Karpas-422 (cell line): ENCODE measurements at places on chromosomes 4 and X.

DNA sequence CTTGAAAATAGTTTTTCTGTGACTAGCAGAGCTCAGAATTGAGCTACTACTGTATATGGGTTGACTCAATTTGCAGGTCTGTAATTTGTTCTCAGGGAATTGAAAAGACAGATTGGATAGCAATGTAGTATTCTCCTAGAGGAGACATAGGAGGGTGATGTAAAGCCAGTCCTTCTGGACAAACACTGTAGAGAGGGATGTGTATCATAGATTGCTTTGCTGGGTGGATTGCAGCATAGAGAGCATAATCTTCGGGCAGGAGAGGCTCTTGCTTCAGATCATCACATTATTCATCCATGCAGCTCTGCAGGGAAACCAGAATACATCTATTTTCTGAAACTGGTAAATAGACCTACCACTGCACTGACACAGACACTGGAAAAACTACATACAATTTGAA is 1110.5 kb downstream of the RAPGEF2 start:
- no peak for DNase-seq
- H3K36me3 ChIP-seq, result no peaks in the 10 kb centered on the region
- H3K27ac ChIP-seq, result no peak overlapping the region
- no peak overlapping the region for H3K4me3 ChIP-seq

DNA sequence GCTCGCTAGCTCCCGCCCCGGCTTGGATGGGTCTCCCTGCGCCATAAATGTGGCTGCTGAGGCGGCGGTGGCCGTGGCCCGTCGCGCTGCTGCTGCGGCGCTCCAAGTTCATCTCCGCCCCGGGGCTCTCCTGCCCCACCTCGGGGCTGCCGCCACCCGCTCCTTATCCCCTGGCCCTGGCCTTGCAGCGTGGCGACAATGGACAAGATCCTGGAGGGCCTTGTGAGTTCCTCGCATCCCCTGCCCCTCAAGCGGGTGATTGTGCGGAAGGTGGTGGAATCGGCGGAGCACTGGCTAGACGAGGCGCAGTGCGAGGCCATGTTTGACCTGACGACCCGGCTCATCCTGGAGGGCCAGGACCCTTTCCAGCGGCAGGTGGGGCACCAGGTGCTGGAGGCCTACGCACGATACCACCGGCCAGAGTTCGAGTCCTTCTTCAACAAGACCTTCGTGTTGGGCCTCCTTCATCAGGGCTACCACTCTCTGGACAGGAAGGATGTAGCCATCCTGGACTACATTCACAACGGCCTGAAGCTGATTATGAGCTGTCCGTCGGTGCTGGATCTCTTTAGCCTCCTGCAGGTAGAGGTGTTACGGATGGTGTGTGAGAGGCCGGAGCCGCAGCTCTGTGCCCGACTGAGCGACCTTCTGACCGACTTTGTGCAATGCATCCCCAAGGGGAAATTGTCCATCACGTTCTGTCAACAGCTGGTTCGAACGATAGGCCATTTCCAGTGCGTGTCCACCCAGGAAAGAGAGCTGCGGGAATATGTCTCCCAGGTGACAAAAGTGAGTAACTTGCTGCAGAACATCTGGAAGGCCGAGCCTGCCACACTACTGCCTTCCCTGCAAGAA is 763 bp downstream of the USP38 start:
- DNase-seq, result peak; percentile 75
- peaks cover 14% of the 10 kb centered on the region; the same call in 1 of the 2 replicates for H3K36me3 ChIP-seq

- H3K27me3 ChIP-seq, result no peaks in the 10 kb centered on the region
- no peak for DNase-seq
These were observed 63.5 kb downstream of the GEMIN8 start for GRCh38 chrX:13966071-13966792.

DNA sequence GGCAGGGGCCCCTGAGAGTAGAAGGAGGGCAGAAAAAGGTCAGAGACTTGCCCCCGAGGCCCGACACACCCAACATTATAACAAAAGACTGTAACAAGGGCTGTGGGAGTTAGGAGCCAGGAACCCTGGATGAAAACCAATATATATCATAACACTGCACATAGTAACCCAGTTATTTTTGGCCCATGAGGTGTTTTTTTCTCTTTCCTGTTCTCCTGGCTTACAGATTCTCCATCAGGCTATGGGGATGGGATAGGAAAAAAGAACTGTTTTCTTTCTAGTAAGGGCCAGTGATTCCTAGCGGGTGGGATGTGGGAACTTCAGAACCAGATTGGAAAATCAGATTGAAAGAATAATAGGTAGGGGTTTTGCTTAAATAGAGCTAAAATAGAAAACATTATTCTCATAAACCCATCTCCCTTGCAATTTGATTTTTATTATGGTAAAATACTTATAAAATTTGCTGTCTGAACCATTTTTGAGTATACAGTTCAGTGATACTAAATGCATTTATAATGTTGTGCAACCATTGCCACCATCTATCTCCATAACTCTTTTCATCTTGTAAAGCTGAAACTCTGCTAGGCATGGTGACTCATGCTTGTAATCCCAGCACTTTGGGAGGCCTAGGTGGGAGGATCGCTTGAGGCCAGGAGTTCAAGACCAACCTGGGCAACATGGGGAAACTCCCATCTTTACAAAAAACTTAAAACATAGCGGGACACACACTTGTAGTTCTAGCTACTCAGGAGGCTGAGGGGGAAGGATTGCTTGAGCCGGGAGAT is 33.5 kb downstream of the SNX25 start:
- 0 out of 2 replicates have a peak, but pooled peaks cover 2% of the 10 kb centered on the region for H3K36me3 ChIP-seq
- H3K4me3 ChIP-seq, result no peak overlapping the region
- no peak for DNase-seq
- no peaks in the 10 kb centered on the region for H3K27me3 ChIP-seq
- H3K4me1 ChIP-seq, result peaks cover 23% of the 10 kb centered on the region

DNA sequence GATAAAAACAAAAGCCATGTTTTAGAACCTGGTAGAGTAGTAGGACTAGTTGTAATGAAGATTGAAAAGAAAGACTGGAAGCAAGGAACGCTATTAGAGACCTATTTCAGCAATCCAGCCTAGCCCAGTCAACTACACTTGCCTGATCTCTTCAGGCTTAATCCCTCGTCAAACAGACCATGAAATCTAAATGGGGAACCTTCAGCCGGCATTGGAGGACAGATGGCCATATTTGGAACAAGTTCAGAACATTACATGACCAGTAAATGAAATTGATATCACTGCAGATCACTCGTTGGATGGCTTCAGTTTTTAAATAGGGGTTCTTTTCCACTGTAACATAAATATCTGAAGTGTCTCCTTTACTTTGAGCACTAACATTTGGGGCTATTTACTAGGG is 84.8 kb upstream of the WDR44 start:
- H3K27me3 ChIP-seq, result 0 out of 2 replicates have a peak, but pooled peaks cover 3% of the 10 kb centered on the region
- H3K4me1 ChIP-seq, result no peaks in the 10 kb centered on the region
- H3K4me3 ChIP-seq, result no peak overlapping the region
- no peak for DNase-seq
- H3K36me3 ChIP-seq, result no peaks in the 10 kb centered on the region

- H3K4me1 ChIP-seq, result no peaks in the 10 kb centered on the region
- no peak overlapping the region for H3K4me3 ChIP-seq
- DNase-seq, result no peak
These were observed 8.7 kb downstream of the GASK1B start for GRCh38 chr4:158163941-158164767.

- peaks cover 28% of the 10 kb centered on the region for H3K36me3 ChIP-seq
- H3K4me3 ChIP-seq, result no peak overlapping the region
- H3K27ac ChIP-seq, result no peak overlapping the region
- no peak for DNase-seq
- H3K27me3 ChIP-seq, result no peaks in the 10 kb centered on the region
- no peaks in the 10 kb centered on the region for H3K4me1 ChIP-seq
These were observed 24.5 kb downstream of the ZNF41 start for GRCh38 chrX:47458528-47458927.

DNA sequence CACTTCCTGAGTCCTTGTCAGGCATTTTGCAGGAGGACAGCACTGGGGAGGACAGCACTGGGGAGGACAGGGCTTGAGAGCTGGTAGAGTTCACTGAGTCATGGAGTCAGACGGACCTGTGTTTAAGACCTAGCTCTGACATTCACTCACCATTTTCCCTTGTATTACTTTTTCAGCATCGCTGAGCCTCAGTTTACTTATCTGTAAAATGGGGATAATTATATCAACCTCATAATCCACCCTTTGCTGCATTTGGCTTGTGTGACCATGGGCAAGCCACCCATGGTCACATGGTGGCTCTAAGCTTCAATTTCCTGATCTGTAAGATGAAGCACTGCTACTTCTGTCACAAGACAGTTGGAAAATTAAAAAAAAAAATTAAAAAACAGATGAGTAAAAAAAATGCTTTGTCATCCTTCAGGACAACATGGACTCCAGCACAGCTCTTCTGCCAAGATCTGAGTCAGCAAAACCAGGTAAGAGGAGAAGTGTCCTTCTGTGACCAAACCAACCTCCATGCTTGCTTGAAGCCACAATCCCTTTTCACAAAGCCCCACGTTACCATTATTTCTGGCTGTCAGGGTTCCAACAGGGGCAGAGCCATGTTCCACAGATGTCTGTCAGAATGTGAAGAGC is 275.5 kb downstream of the RAB28 start:
- H3K36me3 ChIP-seq, result no peaks in the 10 kb centered on the region
- H3K27me3 ChIP-seq, result no peaks in the 10 kb centered on the region
- H3K4me1 ChIP-seq, result peaks cover 24% of the 10 kb centered on the region
- no peak for DNase-seq
- no peak overlapping the region for H3K4me3 ChIP-seq

DNA sequence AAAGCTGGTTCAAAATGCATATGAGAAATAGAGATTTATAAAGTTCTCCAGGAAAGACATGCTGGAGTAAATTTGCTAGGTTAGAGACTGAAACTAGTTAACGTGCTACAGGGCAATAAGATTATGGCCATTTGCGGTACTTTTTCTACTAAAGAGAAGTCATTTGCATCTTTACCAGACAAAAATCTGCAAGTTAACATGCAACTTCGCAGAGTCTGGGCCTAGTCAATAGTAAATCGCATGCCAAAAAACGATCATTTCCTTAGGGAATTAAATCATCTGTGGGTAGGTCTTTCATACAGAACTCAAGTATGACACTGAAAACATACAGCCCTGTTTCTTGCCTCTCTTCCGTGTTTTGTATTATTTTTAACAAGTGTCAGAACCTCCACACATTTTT is 32.8 kb upstream of the REST start:
- no peak overlapping the region for H3K4me3 ChIP-seq
- peaks cover 3% of the 10 kb centered on the region; the same call in 1 of the 2 replicates for H3K4me1 ChIP-seq
- DNase-seq, result no peak
- 0 out of 2 replicates have a peak, but pooled peaks cover 3% of the 10 kb centered on the region for H3K27me3 ChIP-seq

DNA sequence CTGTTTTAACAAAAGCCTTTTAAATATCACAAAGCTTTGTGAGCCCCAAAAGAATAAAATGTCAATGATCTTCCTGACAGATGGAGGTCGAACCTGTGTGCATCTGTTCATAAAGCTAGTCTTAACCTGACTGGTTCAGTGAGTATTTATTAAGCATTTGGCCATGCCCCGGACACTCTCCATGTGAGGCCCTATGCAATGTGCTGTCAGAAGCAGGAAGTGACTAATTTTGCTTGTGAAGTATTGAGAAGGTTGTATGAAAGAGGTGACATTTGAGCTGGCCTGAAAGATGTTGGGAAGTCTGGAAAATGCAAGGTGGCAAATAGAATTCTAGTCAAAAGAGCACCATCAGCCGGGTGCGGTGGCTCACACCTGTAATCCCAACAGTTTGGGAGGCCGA is 171.4 kb downstream of the MSL3 start:
- H3K36me3 ChIP-seq, result no peaks in the 10 kb centered on the region
- no peak overlapping the region for H3K4me3 ChIP-seq
- no peaks in the 10 kb centered on the region for H3K27me3 ChIP-seq
- no peaks in the 10 kb centered on the region for H3K4me1 ChIP-seq

DNA sequence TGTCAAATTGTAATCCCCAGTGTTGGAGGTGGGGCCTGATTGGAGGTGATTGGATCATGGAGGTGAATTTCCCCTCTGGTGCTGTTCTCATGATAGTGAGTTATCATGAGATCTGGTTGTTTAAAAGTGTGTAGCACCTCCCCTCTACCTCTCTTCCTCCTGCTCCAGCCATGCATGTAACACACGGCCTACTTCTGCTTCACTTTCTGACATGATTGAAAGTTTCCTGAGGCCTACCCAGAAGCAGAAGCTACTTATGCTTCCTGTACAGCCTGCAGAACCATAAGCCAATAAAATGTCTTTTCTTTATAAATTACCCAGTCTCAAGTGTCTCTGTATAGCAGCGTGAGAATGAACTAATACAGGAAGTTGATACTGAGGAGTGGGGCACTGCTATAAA is 61.7 kb upstream of the DDX60 start:
- H3K4me1 ChIP-seq, result no peaks in the 10 kb centered on the region
- 0 out of 2 replicates have a peak, but pooled peaks cover 3% of the 10 kb centered on the region for H3K36me3 ChIP-seq
- H3K27ac ChIP-seq, result no peak overlapping the region
- DNase-seq, result no peak
- no peak overlapping the region for H3K4me3 ChIP-seq
- no peaks in the 10 kb centered on the region for H3K27me3 ChIP-seq

DNA sequence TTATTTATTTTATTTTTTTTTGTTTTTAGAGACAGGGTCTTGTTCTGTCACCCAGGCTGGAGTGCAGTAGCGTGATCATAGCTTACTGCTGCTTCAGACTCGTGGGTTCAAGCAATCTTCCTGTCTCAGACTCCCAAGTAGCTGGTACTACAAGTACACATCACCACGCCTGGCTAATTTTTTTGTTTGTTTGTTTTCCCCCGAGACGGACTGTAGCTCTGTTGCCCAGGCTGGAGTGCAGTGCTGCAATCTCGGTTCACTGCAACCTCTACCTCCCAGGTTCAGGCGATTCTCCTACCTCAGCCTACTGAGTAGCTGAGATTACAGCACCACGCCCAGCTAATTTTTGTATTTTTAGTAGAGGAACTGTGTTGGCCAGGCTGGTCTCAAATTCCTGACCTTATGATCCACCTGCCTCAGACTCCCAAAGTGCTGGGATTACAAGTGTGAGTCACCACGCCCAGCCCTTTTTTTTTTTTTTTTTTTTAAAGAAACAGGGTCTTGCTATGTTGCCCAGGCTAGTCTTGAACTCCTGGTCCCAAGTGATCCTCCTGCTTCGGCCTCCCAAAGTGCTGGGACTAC is 32.2 kb downstream of the COPS4 start:
- no peaks in the 10 kb centered on the region for H3K4me1 ChIP-seq
- H3K27ac ChIP-seq, result no peak overlapping the region
- DNase-seq, result no peak

- no peaks in the 10 kb centered on the region; the same call in 1 of the 2 replicates for H3K4me1 ChIP-seq
- H3K36me3 ChIP-seq, result no peaks in the 10 kb centered on the region
These were observed 8.3 kb downstream of the IL21 start for GRCh38 chr4:122612540-122612939.

DNA sequence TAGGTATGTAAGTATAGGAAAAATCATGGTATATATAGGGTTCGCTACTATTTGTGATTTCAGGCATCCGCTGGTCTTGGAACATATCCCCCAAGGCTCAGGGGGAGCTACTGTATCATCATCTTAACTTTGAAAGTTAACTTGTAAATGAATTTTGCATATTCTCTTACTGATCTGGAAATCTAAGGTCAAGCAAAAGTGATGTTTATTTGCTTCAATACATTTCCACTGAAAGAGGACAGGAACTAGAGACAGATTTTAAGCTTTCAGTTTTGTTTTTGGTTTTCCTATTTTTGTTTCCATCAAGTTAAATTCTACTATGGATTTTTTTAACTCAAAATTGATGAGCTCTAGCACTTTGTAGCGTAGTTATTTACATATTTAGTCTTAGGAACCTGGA is 56.2 kb downstream of the NAF1 start:
- no peak overlapping the region for H3K27ac ChIP-seq
- no peaks in the 10 kb centered on the region for H3K27me3 ChIP-seq
